A549 treated with CpdA at 1 μM for 4 hours (cell line): ENCODE measurements at places on chromosomes 3 and 15. TPM values are rescaled to one million over a fixed set of nuclear protein-coding genes. Genes with fewer than 3 reads are reported as not detected.

The BAHD1 gene
- 10.5 to 12.7 TPM (median 11.5 TPM) in 5 replicates for total RNA-seq

The RNF123 gene
- total RNA-seq = 12.5 to 17.1 TPM (median 14.8 TPM) in 5 replicates

The MYL3 gene
- total RNA-seq = 0.18 TPM in 1 of 5 replicates, not detected in the others

The RARB gene
- 7.8 to 15.4 TPM (median 11.3 TPM) in 5 replicates for total RNA-seq

The FBXW12 gene
- total RNA-seq = not detected in 5 replicates

The ST8SIA2 gene
- 0.44 to 1.0 TPM (median 0.75 TPM) in 5 replicates for total RNA-seq

The MYZAP gene
- total RNA-seq = 0.50 to 0.99 TPM (median 0.80 TPM) in 5 replicates

The NAALADL2 gene
- total RNA-seq = 0.11 to 0.40 TPM (median 0.34 TPM) in 3 of 5 replicates, not detected in the others

The DUOXA2 gene
- total RNA-seq = not detected in 5 replicates

The ABHD17C gene
- total RNA-seq = 42.0 to 48.0 TPM (median 45.9 TPM) in 5 replicates

The TIMMDC1 gene
- total RNA-seq = 68.0 to 91.0 TPM (median 83.6 TPM) in 5 replicates

The STRA6 gene
- total RNA-seq = 51.0 to 75.4 TPM (median 63.6 TPM) in 5 replicates

The TRH gene
- not detected in 5 replicates for total RNA-seq

The GREM1 gene
- 6.6 to 19.2 TPM (median 7.8 TPM) in 5 replicates for total RNA-seq

The ZIC4 gene
- total RNA-seq = not detected in 5 replicates

The TRAT1 gene
- not detected in 5 replicates for total RNA-seq

The C2CD4A gene
- total RNA-seq = 0.02 to 0.05 TPM (median 0.04 TPM) in 4 of 5 replicates, not detected in the other

The LRRN1 gene
- total RNA-seq = not detected in 5 replicates

The ZPLD1 gene
- 0.02 TPM in 1 of 5 replicates, not detected in the others for total RNA-seq

The DAZL gene
- not detected in 5 replicates for total RNA-seq

The ONECUT1 gene
- 0.16 to 0.32 TPM (median 0.17 TPM) in 5 replicates for total RNA-seq

The REC114 gene
- not detected in 5 replicates for total RNA-seq

The DNAH12 gene
- 0.05 to 0.19 TPM (median 0.11 TPM) in 4 of 5 replicates, not detected in the other for total RNA-seq

The MASP1 gene
- total RNA-seq = 0.01 to 0.05 TPM in 2 of 5 replicates, not detected in the others

The RCCD1 gene
- total RNA-seq = 19.4 to 55.3 TPM (median 34.3 TPM) in 5 replicates

The ARRDC4 gene
- 0.17 to 0.31 TPM (median 0.27 TPM) in 5 replicates for total RNA-seq

The PLXNB1 gene
- 13.7 to 17.6 TPM (median 14.1 TPM) in 5 replicates for total RNA-seq

The TOPAZ1 gene
- not detected in 5 replicates for total RNA-seq

The LMCD1 gene
- 73.2 to 92.8 TPM (median 76.8 TPM) in 5 replicates for total RNA-seq

The NTRK3 gene
- total RNA-seq = 16.1 to 24.1 TPM (median 22.2 TPM) in 5 replicates

The ETV5 gene
- 27.3 to 36.3 TPM (median 30.7 TPM) in 5 replicates for total RNA-seq

The KIF7 gene
- total RNA-seq = 3.3 to 5.6 TPM (median 3.9 TPM) in 5 replicates

The TP63 gene
- 0.27 to 0.71 TPM (median 0.55 TPM) in 5 replicates for total RNA-seq

The C3orf20 gene
- total RNA-seq = not detected in 5 replicates

The ACTRT3 gene
- total RNA-seq = 2.6 to 3.1 TPM (median 2.8 TPM) in 5 replicates

The MST1R gene
- total RNA-seq = 5.0 to 10.2 TPM (median 7.9 TPM) in 5 replicates

The SNTN gene
- total RNA-seq = not detected in 5 replicates

The SI gene
- not detected in 5 replicates for total RNA-seq

The CCDC39 gene
- not detected in 5 replicates for total RNA-seq
